RWPE1 (cell line): ENCODE measurements at places on chromosomes 5 and 9.
A peak's percentile ranks its signal among the peaks of the same experiment; 100 is the strongest.

DNA sequence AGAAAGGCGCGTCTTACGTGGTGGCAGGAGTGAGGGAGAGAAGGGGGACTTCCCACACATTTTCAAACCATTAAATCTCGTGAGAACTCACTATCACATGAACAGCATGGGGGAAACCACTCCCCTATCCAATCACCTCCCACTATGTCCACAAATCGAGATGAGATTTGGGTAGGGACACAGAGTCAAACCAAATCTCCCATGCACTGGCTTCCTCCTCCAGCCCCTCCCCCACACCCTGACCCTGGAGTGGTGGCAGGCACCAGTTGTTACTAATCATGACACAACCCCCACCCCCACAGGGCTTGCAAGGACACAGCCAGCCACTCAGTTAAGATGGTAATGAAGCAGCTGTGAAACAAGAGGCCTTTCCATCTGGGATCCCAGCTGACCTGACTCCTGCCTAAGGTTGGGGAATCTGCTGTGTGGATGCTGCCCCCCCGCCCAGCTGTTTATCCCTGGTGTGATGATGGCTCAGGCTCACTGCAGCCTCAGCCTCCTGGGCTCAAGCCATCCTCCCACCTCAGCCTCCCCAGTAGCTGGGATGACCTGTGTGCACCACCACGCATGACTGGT is 57.1 kb upstream of the FUBP3 start:
- no peak for DNase-seq

DNA sequence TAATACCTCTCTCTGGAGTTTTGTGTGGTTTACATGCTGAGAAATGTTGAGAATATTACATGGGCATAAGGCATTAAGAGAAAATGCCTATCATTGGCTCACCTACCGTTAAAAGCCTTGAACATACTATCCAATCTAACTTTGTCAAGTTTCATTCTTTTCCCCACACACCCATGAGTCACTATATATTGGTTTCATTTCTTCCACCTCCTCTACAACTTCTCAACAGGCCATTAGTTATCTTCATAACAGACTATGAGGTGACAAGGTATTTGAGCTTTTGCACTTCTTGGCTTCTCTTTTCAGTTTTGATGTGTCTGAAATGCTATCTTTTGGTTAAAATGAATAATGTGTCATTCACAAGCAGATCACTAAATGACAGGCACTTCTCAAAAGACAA is 288.0 kb downstream of the KCNN2 start:
- DNase-seq: no peak

DNA sequence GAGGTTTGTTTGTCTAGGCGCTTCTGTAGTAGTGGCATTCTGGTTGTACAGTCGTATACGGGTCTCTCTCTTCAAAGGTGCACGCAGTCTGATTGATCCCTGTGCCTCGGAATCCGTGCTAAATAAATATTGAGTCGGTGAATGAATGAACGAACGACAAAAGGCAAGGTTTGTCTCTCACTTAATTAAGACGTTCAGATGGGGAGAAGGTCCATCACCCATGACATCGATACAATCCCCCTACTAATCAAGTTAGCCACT is 500 bp upstream of the CREBRF start:
- DNase-seq: no peak

DNA sequence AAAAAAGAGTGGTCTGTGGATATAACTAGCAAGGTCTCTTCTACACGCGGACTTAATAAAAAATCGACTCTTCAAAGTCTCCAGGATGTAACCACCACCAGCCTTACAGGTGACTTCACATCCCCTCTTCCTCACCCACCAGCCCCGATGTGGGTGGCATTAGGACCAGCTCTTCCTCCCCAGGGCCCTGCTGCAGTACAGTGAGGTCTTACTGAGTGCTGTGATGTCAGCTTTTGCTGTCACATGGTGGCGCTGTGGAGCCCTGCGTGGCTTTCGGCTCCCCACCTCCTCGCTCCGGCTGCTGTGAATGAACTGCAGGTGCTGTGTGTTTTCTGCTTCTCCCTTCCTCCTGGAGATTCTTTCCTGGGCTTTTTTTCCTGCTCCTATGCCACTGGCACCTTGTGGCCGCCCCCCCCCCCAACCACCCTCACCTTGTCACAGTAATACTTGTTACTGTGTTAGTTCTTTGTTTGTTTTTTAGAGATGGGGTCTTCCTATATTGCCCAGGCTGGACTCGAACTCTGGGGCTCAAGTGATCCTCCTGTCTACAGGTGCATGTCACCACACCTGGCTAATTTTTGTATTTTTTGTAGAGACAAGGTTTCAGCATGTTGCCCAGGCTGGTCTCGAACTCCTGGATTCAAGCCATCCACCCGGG is 15.8 kb upstream of the RAPGEF1 start:
- peak; percentile 85 for DNase-seq

GRCh38 chr9:37963936-37964739 is 60.2 kb upstream of the SLC25A51 start:
- DNase-seq: peak; percentile 66

DNA sequence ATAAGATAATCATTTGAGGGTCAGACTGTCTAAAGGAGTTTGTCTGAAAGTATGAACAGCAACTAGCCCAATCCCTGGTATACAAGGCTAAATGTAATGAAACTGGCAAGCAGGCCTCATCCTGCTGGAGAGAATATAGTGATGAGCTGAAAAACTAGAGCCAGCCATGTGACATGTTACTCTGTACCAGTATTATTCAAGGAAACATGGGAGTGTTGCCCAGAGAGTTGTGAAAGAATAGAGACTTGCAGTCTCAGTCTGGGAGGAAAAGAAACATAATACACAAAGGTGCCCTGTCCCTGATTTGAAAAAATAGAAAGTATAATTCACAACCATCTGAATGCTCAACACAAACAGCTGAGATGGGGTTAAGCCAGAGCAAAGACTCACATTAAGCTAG is 37.9 kb upstream of the HTR1A start:
- DNase-seq: no peak

DNA sequence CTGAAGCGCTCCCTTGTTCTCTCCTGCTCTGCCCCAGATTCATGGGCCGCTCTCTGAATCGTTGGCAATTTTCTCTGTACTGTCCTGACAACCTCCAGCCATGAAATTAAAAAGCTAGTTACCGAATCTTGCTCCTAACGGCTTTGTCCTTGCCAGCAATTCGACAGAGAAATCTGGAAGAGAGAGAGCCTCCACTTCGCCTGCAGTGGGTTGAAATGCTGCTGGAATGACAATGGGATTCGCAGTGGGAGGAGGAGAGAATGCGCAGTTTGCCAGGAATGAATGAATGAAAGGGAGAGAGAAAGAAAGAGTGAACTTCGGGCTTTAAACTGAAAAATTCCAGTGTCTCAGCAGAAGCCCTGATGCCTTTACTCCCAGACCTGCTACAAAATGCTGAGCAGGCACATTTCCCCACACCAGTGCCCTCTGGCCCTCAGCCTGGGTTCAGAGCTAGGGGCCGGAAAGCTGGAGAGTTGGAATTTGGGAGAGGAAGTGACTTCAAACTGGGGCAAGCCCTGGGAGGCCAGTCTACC is 11.5 kb upstream of the BOD1 start:
- DNase-seq: no peak

DNA sequence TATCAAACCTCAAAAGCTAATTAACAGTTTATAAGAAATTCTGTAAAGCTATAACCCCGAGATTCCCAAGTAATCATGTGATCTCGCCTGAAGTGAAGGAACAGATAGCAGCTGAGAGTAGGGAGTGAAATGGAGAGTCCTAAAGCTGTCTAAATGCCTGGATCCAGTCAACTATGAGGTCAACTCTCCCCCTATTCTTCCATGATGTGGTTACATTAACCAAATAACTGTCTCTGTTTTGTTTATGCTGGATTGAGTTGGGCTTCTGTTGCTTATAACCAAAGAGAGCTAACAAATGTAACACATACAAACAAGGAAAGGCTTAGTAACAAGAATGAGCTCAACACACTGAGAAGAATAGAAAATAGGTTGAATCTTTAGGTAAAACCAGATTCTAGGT is 41.6 kb downstream of the GKAP1 start:
- DNase-seq: no peak
